ENCODE measurements at places on chromosomes 11 and 22.

- DNase-seq: no peak
Measured at GRCh38 chr11:43931717-43932039, 10.8 kb upstream of the C11orf96 start.

DNA sequence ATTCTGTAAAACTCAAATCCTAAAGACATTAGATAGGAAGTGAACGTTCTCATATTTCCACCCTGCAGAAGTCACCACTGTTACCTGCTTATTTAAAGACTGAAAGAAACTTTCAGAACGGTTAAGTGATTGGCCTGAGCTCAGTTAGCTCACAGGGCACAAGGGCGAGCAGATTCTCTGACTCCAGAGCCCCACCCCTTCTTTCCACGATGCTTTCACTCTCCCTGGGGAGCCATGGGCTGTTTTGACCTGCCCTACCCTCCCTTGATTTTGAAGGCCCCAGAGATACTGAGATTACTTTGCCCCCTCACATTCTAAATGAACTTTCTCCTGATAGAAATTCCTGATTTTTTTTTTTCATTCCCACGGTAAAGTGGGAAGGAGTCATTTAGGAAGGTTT, 33.9 kb downstream of the ARHGAP1 start:
- no peak for DNase-seq

- DNase-seq: no peak
Measured at GRCh38 chr11:27505781-27506180, 788 bp downstream of the LIN7C start.

DNA sequence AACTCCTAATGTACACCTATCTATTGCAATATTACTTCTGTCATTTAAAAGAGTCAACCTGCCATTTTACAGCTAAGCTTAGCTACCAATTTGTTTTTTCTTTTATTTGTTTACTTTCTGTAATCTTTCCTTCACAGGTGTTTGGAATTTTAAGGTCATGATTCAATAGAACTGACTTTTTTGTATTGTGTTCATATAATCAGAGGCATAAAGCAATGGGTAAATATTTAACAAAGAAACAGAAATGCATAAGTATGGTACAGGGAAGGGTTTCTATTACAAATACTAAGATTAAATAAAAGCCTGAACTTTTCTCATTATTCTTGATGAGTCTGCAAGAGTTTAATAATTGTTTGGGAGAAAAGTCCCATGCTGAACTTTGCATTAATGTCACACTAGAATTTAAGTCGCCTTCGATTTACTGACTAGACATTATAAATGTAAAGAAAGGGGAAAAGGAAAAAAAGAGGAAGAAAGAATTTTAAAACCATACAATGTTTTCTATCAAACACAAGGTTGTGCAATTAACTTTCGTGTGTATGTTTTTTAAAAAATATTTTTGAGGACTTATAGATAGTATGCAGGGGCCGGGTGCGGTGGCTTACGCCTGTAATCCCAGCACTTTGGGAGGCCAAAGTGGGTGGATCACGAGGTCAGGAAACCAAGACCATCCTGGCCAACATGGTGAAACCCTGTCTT, 35.0 kb upstream of the HIPK3 start:
- no peak for DNase-seq

DNA sequence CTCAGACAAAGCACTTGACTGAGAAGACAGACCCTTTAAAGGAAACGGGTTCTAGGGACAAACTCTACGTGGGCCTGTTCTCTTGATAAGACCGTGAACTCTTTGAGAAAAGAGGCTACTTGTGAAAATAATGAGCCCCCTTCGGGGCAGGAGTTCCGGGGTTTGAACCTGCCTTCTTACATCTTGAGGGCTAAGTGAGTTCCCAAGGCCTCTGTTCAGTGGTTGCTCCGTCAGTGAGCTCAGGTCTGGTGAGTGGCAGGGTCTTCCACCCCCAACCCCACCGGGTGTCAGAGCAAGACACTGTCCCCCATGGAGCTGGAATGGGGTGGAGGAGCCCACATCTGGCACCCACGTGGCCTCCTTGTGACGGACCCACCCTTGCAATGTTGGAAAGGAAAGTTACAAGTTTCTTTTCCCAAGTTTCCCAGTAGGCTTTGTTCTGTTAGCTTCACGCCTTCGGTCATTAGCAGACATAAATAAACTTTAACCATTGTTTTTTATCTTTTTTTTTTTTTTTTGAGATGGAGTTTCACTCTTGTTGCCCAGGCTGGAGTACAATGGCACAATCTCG, 6.3 kb upstream of the SAMM50 start:
- DNase-seq: no peak

- DNase-seq: no peak
Measured at GRCh38 chr11:19907839-19908238, 195.2 kb downstream of the NAV2 start.

GRCh38 chr11:64340671-64341335, 799 bp downstream of the CCDC88B start:
- DNase-seq: no peak

DNA sequence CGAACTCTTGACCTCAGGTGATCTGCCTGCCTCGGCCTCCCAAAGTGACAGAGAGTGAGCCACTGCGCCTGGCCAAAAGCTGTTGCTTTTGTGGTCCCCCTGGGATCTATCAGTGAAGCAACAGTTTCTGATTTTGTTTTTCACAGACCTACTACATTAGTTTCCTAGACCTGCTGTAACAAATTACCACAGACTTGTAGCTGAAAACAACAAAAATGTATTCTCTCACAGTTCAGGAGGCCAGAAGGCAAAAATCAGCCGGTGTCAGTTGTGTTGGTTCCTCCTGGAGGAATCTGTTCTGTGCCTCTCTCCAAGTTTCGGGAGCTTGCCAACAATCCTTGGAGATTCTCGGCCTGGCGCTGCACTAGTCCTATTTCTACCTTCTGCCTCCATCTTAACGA, 8.5 kb upstream of the SLC35C1 start:
- DNase-seq: no peak

DNA sequence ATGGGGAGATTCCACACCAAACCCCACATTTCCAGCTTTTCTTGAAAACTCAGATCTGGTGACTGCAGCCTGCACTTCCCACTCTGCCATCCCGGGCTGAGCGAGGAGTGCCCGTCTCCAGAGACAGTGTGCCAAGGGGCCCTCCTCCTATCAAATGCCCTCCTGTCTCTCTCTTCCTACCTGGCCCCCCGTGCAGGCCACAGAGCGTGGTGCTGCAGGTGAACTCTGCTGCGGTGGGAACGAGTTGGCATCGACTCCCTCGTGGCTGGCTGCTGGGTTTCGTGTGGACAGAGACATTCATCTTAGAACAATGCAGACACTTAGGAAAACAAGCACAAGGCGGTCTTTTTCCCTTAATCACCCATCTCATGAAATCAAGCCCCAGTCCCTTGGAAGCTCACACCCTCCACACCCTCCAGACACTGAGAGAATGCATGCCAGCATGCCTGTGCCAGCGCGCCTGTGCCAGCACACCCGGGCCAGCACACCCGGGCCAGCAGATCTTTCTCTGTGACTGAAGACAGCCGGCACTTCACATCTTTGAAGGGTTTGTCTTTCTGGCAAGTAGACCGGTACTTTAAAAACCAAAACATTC, 65.0 kb downstream of the PARVB start:
- peak; percentile 9 for DNase-seq

- no peak for DNase-seq
Measured at GRCh38 chr11:61699737-61700160, 19.6 kb downstream of the DAGLA start.

DNA sequence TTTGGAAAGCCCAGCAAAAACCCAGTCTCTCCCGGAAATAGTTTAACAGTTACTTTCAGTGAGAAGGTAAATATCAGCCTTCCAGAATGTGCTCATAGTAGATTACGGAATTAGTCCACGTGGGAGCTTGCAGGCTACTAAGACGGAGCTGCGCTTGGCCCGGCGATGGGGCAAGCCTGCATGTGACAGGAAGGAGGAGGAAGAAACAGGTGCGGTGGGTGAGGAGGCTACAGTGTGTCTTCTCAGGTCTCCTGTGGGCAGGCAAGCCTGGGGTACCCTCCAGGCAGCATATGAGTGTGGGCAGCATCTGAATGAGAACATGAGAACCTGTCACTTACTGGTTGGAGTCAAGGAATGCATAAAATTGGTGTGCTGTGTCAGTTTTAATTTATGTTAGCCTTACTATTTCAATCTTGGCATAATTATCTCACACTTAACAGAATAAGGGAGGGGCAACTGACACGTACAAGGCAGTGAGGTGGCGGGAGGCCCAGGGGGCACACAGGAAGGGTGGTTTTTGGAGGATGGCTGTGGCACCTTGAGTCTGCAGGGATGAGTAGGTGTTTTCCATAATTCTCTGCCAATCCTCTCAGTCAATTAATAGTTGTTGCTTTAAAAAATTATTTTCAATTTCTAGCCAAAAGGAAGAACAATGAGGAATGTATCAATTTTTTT, 35.7 kb downstream of the CLMP start:
- DNase-seq: no peak

- DNase-seq: no peak
Measured at GRCh38 chr22:45996241-45997076, 19.5 kb upstream of the WNT7B start.

GRCh38 chr11:1051356-1052132, 15.0 kb upstream of the MUC6 start:
- no peak for DNase-seq

DNA sequence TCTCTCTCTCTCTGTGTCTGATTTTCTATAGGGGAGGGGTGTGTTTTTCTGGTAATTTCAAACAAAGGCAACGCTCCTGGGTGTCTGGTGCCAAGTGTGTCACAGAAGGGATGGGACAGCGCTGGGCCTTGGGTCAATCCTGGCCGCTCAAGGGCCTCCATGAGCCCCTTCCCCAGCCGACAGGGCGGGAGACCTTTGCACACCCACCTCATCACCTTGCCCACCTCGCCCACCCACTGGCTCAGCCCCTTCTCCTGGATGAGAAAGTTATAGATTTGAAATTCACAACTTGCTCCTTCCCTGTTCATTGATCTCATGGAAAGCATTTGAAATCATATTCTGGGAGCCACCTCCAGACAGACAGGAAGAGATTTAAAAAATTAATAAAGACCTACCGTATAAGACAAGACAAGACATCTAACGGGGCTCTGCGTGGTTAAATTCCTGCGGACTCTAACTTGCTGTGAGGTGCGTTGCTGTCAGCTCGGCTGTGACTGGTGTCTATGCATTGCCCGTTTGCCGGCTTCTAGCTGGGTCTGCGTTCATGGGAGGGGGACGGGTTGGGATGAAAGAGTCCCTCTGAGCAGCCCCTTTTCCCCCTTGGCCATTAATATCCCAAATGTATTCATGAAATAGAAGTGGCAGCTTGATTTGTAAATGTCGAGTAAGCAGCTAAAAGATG, 27.0 kb downstream of the MPPED1 start:
- DNase-seq: no peak

DNA sequence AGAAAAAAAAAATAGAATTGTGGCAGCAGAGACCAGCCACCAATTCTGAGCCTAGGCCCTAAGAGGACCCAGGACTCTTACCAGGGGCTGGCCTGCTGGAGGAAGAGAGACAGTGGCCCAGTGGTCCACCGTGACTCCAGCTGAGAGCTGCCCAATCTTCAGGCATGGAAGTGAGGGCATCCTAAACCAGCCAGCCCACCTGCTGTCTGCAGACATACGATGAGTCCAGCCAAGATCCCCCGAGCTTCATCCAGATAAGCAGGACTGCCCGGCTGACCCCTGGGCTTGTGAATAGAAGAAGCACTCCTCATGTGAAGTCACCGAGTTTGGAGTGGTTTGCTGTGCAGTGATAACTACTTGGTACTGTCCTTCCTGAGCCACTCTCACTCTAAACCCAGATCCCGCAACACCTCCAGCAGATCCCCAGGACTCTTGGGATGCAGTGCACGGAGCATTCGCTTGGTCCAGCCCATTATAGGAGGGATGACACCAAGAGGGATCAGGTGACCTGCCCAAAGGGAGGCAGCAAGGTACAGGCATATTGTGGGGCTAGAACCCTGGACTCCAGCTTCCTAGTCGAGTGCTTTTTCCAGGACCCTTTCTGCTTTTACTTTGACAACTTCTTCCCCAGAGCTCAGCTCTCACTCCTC, 41.7 kb upstream of the FGF3 start:
- no peak for DNase-seq

GRCh38 chr11:102007567-102008437, 39.4 kb upstream of the CFAP300 start:
- DNase-seq: no peak

DNA sequence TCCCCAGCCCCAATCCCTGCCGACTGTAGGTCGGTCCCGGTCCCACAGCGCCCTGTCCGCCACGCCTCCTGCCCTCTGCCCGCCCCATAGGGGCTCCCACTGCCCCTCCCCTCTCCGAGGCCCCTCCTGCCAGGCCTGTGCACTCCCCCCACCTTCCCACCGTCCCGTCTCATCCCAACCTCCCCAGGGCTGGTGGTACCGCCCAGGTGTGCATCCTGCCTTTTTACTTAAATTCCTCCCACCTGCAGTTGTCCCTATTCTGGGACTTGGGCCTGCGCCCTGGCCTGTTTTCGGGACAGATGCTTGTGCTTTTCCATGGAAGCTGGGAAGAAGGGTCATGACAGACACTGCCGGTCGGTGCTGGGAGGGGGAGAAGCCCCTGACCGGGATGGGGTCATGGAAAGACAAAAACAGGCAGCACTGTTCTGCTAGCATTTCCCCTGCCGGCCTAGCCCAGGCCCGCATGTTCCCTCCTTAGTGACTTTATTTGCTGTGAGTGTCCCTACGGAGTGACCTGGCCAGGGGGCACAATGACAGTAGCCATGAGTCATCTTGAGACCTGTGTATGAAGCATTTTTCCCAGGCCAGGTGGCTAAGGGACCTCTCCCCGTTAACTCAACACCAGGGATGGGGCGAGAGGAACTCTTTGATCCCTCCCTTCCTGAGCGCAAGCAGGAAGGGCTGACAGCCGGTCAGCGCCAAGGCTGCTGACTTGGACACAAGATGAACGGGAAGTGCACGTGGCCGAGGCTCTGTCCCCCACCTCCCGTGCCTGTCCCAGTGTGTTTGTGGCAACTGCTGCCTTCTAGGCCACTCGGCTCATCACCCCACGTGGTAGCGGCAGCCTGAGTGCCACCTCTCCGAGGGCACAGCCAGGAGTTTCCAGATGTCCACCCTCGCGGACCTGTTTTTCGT, 7.1 kb downstream of the TBX1 start:
- DNase-seq: no peak

DNA sequence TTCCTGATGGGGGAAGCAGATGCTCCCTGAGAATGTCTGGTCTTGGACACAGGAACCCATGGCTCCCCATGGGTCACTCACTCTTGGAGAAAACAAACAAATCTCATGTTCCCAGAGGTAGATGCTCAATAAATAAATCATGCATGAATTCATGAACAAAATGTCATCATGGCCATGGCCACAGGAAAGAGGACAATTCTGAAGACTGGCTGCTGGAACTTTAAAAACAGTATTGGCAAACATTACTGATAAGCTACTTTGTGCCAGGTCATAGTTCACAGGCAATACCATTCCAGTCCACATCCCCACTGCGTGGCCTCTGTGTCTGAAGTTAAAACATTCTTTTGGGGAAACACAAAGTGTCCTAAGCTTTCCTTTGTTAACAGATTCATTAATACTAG, 9.2 kb upstream of the SMIM35 start:
- DNase-seq: no peak

- DNase-seq: no peak
Measured at GRCh38 chr11:111743700-111744099, 22.5 kb downstream of the PPP2R1B start.

Data from hypothalamus (tissue), 51 donors.